Thoracic aorta (tissue), 2 donors: ENCODE measurements at places on chromosomes 3 and 15.
A peak's percentile ranks its signal among the peaks of the same experiment; 100 is the strongest.

GRCh38 chr15:95655089-95655607 is 675.4 kb upstream of the NR2F2 start:
- no peak for DNase-seq

DNA sequence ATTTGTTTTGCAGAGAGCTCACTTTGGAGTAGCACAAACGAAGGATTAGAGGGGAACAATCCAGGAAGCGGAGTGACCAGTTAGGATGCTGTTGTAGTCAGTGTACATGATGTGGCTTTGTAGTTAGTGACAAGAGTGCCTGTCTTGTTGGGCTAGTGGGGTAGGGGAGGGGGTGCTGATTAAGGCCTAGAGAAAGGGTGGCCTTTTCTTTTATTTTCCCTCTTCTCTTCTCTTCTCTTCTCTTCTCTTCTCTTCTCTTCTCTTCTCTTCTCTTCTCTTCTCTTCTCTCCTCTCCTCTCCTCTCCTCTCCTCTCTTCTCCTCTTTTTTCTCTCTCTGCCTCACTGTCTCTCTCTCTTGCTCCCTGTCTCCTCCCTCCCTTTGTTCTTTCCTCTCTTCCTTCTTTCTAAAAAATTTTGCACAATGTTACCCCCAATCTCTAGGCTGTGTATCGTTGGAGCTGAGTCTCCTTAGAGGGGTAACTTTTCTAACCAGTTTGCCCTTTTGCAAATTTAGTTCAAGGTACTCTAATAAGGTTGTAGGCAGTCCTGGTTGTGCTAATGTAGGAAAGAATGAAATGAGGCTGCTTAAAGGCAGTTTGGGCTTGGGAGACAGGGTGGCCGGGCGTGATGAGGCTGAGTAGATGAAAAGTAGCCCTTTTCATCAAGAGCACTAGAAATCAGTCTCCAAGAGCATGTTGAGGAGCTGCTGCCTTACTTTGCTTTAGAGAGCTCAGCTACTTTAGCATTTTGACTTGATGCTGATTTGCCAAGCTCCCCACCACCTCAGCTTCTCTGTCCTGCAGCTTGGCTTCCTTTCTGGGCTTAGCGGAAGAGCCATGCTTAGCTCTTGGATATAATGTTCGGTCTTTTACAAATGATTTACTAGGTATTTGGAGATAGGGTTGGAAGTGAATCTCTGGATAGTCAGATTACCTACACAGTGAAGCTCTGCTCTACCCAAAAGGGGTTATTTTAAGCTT is 58.6 kb downstream of the SV2B start:
- DNase-seq: no peak

GRCh38 chr15:69096626-69097025 is 63.8 kb upstream of the GLCE start:
- no peak for DNase-seq

DNA sequence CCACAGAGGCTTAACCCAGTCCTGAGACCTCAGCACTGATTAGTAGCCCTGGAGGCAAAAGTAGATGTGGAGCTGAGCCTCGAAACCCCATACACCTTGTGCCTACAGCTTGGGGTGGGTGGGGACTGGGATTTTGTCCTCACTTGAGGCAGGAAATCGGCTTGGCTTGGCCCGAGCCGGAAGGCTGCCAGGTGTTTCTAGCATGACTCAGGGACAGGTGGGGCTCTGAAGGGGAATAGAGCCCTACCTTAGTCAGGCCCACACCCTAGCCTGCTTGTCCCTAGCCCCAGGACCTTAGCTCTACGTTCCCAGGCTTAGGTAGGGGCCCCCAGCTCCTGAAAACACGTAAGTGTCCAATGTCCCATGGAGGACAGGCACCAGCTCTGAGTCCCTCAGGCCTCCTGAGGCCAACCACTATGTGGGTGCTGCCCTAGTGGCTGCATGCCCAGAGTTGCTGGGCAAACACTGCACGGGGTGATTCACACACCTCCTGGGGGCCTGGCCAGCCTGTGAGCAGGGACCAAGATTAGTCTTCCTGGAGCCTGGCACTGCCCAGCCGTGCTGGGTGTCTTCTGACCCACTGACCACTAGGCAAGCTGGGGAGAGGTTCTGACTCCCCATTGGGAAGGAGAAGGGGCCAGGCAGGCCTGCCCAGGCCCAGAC is 3.1 kb downstream of the MST1R start:
- peak; percentile 31 for DNase-seq

- DNase-seq: no peak
Observed at GRCh38 chr3:107045791-107046190, 331.4 kb upstream of the CCDC54 start.

GRCh38 chr15:88649753-88650551 is 11.1 kb downstream of the ISG20 start:
- no peak for DNase-seq

DNA sequence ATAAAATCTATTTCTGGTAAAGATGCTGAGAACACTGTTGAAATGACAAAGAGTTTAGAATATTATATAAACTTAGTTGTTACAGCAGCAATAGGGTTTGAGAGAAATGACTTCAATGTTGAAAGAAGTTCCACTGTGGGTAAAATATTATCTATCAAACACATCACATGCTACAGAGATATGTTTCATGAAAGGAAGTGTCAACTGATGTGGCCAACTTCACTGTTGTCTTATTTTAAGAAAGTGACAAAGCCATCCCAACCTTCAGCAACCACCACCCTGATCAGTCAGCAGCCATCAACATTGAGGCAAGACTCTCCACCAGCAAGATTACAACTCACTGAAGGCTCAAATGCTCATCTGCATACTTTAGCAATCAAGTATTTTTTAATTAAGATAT is 20.2 kb downstream of the TMEM39A start:
- DNase-seq: no peak

- no peak for DNase-seq
Observed at GRCh38 chr3:136634821-136635220, 117.4 kb downstream of the STAG1 start.

DNA sequence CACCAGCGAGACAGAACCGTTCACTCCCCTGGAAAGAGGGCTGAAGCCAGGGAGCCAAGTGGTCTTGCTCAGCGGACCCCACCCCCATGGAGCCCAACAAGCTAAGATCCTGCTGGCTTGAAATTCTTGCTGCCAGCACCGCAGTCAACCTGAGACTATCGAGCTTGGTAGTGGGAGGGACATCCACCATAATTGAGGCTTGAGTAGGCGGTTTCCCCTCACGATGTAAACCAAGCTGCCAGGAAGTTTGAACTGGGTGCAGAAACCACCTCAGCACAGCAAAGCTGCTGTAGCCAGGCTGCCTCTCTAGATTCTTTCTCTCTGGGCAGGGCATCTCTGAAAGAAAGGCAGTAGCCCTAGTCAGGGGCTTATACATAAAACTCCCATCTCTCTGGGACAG is 151.0 kb downstream of the MBNL1 start:
- no peak for DNase-seq

GRCh38 chr15:96331945-96332636 is 1.6 kb downstream of the NR2F2 start:
- no peak for DNase-seq

DNA sequence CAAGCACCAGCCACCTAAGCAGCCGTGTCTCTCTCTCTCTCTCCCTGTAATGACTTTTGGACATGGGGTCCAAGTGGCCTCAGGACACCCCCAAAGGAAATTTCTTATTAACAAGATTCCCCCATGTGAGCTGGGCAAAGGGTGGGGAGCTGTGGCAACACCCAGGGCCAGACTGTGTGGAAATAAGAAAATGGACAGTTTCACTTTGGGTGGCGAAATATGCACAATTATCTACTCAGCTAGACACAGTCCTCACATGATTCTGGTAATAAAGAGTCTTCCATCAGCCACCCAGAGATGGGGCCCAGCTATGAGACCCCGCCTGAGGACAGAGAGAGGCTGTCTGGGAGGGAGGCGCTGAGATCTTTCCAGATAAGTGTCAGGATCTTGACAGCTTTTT is 96.8 kb upstream of the TPM1 start:
- DNase-seq: no peak

- no peak for DNase-seq
Observed at GRCh38 chr15:77418966-77419835, 703 bp downstream of the PEAK1 start.

- no peak for DNase-seq
Observed at GRCh38 chr3:160180581-160181216, 44.5 kb upstream of the C3orf80 start.

DNA sequence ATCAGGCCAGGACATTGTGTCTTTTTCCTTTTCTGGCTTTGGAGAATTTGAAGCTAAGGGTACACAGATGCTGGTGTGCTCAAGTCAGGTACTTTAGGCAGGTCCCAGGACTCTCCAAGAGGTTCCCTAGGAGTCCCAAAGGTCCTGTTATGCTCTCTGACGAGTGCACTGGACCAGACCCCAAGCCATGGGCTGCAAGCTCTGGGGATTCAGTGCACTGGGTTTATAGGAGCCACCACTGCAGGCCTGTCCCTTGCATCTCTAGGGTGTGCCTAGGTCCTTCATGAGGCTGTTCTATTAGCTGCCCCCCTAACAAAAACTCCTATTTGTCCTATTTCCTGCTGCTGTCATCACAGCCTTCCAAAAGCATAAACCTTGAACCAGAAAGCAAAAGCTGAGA is 31.9 kb upstream of the BFSP2 start:
- no peak for DNase-seq

GRCh38 chr3:23884481-23884880 is 32.3 kb downstream of the NKIRAS1 start:
- DNase-seq: no peak

- DNase-seq: no peak
Observed at GRCh38 chr15:57550640-57551039, 41.1 kb upstream of the MYZAP start.

GRCh38 chr3:142259359-142259758 is 34.0 kb upstream of the GK5 start:
- DNase-seq: no peak

GRCh38 chr3:150372320-150372719 is 35.8 kb upstream of the TSC22D2 start:
- no peak for DNase-seq

GRCh38 chr3:1179146-1179545 is 86.3 kb downstream of the CNTN6 start:
- no peak for DNase-seq

DNA sequence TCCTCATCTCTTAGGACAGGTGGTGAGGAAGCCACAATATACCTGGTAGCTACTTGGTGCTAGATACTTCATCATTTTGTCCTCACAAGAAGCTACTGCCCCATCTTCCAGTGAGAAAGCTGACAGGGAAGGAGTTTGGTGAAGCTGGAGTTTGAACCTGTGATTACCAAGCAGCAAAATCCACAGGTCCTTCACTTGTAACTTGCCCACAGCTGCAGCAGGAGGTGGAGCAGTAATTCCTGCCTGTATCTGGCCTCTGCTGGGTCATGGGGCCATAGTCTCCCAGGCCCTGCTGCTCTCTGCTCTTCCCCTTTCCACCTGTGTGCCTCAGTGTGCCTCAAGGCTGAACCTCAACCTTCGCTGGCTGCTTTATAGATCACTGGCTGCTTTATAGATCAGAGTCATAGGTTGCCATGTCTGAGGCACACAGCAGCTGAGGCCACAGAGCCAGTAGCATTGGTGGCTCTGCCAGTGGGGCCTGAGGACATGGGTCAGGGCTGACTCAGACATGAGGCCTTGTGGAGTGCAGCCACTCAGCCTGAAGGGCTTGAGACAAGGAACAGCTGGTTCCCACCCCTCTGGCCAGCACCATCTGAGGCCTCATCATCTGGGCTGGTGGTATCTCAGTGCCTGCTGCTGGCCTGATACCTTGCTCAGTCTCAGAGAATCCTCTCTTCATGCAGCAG is 11.1 kb upstream of the CHRNB4 start:
- DNase-seq: no peak

DNA sequence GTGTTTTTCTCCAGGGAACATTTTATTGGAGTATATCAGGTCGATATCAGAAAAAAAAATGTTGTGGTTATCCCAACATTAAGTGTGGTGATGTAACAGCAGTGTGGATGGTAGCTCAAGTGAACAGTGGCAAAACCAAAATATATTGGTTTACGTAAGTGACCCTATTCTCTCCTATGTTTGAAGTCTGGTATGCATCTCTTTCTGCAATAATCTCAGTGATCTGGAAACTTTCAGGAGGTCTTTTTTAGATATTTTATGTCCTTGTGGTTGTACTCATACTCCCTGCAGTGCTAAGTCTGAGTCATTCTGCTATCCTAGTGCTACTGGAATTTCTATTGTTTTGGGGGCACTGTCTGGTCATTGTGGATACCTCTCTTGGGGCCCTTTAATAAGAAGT is 137.9 kb downstream of the SNRPN start:
- no peak for DNase-seq

GRCh38 chr3:185416513-185416912 is 53.6 kb downstream of the MAP3K13 start:
- no peak for DNase-seq

DNA sequence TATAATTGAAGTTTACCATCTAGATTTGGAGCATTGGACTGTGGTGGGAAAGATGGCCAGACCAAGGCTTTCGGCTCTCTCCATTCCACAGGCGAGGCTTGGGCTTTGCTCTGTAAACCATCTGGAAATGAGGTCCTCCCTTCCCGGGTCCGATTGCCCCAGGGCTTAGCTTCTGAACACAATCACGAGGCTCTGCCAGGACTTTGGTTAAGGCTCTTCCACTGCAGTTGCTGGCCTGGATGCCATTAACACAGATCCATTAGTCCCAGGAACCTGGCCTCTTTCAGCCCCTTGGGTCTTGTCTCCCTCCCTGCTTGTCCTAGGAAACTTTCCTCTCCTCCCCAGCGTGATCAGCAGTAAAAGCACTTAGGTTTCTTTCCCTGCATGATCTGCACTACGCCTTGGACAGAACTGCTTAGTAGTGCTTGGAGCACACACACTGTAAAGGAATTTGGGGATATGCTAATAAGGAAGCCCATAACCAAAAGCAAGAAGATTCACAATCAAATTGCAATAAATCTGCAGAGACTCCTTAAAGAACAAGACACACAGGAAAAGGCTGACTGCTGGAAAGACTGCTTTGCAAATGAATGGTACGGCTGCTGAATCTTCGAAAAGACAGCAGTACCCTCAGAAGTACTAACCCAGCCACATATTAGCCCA is 154.3 kb downstream of the ECT2 start:
- DNase-seq: no peak

DNA sequence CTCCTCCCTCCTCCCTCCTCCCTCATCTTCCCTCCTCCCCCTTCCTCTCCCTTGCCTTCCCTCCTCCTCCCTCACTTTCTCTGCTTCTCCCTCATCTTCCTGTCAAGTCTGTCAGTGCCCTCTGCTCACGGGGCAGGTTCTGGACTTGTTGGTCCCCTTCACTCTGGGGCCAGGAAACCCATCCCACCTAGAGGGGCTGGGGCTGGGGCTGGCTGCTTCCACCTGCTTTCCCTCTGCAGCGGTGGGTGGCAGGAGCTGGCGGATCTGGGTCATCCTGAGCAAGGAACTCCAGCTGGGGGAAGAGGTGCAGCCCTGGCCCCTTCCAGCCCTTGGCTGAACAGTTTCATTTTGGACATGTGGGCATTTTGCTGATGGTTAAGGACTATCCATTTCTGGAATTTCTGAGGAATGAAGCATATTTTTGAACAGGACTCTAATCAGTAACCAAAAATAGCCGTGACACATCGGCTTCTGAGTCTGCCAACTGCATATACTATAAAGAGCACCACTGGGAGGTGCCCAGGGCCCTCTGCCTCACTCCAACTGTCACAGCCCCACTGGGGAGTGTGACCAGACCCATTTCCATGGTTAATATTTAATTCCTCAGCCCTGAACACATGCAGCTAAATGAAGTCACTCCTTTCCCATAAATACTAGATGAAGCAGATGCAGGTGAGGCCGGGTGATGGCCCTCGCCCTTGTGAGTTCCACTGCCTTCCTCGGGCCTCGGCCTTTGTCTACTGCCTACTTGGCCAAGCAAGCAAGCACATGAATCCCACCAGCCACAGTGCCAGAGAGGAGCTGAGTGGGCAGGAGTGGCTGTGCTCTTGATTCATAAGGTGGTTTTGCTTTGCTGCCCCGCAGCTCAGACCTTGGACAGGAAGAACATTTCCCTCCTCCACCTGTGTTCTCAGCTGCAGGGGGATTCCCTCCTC is 39.8 kb downstream of the CHDH start:
- DNase-seq: no peak
